ENCODE measurements at places on chromosomes 12 and 14.

DNA sequence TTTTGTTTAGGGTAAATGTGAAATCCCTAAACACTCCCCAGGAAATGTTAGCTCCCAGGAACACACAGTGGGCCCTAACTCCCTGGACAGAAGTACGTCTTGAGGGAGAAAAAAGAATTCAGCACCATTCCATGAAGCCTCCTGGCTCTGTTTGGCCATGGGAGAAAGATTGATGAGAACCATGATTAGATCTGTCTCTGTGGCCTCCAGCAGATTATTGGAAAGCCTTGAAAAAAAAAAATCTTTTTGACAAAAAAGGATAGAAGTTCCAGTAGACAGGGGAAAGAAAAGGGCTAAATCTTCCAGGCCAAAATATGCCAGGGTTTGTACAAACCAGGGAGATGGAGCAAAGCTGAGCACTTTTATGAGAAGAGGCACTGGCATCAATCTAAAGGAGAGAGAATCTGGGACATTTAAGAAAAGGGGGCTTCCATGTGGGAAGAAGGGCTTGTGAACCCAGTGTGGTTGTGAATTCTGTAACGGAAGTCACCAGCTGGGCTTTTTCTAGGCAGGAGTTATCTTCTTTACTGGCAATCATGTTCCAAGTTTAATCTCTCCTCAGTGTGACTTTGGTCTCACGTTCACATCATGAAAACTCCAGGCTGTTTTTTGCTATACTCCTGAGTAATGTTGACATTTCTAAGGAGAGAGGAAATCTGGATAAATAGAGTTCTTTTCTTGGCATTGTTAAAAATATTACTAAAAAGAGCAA is 426.7 kb downstream of the RAD51B start:
- DNase-seq: no peak

- no peak for DNase-seq
Observed at GRCh38 chr12:119686776-119687175, 18.8 kb downstream of the PRKAB1 start.

GRCh38 chr12:113130457-113131135 is 5.0 kb downstream of the RASAL1 start:
- no peak for DNase-seq

DNA sequence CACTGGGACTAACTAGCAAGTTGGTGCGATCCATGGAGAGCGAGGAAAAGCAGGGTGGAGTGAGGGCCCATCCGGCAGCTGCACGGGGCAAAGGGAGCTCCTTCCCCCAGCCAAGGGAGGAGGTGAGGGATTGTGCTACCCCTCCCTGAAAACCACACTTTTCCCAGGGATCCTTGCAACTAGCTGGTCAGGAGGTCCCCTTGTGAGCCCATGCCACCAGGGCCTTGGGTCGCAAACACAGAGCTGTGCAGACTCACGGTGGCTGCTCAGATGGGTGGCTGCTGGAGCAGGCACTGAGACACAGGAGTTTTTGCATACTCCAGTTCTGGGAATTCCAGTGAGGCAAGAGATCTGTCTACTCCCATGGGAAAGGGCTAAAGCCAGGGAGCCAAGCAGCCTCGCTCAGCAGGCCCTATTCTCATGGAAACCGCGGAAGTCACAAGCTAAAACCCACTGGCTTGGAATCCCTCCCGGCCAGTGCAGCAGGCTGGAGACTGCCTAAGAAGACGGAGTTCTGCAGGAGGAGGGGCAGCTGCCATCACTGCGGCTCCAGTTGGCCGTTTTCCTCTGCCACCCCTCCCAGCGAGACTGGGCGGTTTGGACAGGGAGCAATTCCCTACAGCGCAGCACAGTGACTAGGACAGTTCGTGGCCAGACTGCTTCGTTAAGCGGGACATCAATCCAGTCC is 10.9 kb upstream of the ZNF705A start:
- no peak for DNase-seq

GRCh38 chr14:90678846-90679362 is 137.3 kb downstream of the TTC7B start:
- DNase-seq: no peak

Measured in CD4-positive, alpha-beta T cell treated with Interleukin-4 for 4 hours (primary cell).